Neural progenitor cell (in vitro differentiated cells): ENCODE measurements at places on chromosomes 2 and 18. TPM values are rescaled to one million over a fixed set of nuclear protein-coding genes. Genes with fewer than 3 reads are reported as not detected.
A peak's percentile ranks its signal among the peaks of the same experiment; 100 is the strongest.

DNA sequence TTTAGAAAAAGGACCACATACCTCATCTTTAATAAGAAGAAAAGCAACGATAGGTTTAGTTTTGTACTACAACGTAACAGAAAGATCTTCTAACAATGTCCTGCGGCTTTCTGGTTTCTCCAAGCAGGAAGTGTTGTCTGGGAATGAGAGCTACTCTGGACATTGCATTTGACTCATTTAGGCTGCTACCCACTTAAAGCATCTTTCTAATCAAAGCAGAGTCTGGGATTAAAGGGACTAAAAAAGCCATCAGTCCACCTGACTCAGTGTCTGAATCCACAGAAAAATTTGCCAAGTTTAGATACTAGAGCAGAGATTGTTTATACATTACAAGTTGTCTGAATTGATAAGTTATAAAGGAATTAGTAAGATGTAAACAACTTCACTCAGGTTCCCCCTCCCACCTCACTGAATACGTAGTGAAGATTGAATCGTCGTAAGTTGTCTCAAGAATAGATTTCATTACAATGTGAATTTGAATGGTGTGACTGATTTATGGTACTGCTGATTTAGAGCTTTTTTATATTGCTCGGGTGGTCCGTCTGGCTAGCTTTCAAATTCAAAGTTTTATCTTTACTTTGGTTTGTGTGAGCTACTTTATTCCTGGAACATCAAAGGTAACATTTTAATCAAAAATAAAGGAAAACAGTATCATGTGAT, 70.2 kb upstream of the SMIM21 start:
- no peak for DNase-seq
- H3K27ac ChIP-seq, result no peak overlapping the region
- H3K36me3 ChIP-seq, result no peaks in the 10 kb centered on the region
- H3K4me3 ChIP-seq, result no peak overlapping the region

DNA sequence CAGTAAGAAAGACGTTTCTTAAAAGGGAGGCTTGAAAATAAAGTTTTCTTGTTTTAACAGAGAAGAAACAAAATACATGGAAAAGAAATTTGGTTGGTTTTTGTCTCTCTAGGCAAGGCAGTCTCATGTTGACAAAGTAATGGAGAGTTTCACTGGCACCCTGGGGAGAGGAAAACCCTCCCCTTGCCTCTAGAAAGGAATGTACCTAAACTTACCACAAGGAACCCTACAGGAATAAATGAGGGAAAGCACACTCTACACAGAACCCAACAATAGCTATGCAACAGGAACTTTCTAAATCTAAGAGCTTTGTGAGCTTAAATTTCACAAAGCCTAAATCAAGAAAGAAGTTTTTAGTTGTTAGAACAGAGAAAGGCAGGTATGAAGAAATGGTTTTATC, 37.0 kb downstream of the FIGN start:
- H3K4me3 ChIP-seq, result peak overlapping the region; percentile 27
- peak overlapping the region; percentile 85 for H3K27ac ChIP-seq
- H3K36me3 ChIP-seq, result no peaks in the 10 kb centered on the region
- no peaks in the 10 kb centered on the region for H3K27me3 ChIP-seq
- peak; percentile 85 for DNase-seq

- no peak overlapping the region for H3K27ac ChIP-seq
- peaks cover 15% of the 10 kb centered on the region for H3K4me1 ChIP-seq
- H3K36me3 ChIP-seq, result no peaks in the 10 kb centered on the region
- no peaks in the 10 kb centered on the region for H3K27me3 ChIP-seq
- DNase-seq, result peak; percentile 58
- H3K4me3 ChIP-seq, result no peak overlapping the region
Measured at GRCh38 chr2:235055891-235056516, 104.2 kb downstream of the SH3BP4 start.

Gene TXNDC2
- not detected in 2 replicates for total RNA-seq

GRCh38 chr2:219944866-219945265, 317.4 kb downstream of the SLC4A3 start:
- no peak for DNase-seq
- H3K4me1 ChIP-seq, result no peaks in the 10 kb centered on the region
- H3K4me3 ChIP-seq, result no peak overlapping the region
- H3K27me3 ChIP-seq, result no peaks in the 10 kb centered on the region
- no peak overlapping the region for H3K27ac ChIP-seq
- H3K36me3 ChIP-seq, result no peaks in the 10 kb centered on the region

DNA sequence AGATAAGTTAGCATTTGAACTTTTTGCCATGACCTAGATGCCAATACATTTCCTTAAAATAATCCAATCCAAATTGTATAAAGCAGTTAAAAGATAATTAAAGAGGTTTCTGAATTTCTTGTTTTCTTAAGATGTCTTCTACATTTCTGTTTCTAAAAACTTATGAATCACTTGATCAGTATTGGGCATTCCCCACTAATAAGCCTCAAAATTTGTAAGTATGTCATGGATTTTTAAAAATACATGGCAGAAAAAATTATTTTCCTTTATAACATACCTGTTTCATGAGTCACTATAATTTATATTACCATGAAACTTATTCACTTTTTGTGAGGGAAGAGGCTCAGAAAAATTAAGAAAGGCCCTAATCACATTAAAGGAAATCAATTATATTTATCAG, 90.3 kb upstream of the TFPI start:
- H3K4me3 ChIP-seq, result no peak overlapping the region
- H3K27ac ChIP-seq, result no peak overlapping the region
- no peaks in the 10 kb centered on the region for H3K4me1 ChIP-seq
- no peaks in the 10 kb centered on the region for H3K36me3 ChIP-seq
- H3K27me3 ChIP-seq, result no peaks in the 10 kb centered on the region

DNA sequence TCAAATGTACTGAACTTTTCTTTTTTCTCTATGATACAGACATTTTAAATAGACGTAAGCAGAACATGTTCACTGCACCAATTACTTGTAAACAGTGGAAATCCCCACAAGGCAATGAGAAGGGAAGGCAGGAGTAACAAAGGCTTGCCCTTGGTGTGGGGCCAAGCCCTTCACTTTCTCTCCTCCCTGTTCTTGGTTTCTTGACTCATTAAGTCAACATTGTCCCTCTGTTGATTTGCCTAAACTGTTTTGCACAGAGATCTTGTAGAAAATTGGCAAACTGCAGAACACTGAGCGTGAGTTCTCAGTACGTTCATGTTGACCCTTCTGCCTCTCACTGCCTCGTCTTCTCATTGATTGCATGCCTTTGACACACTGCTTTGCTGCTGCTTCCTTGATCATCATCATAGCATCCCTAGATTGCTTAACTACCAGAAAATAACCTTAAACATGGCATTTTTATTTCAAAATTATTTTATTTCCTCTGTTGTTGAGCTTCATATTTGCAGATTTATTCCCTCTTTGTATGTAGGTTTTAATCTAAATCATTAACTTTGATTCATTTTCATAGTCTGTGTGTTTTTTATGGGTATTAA, 257.7 kb downstream of the PTGR3 start:
- H3K36me3 ChIP-seq, result no peaks in the 10 kb centered on the region
- no peaks in the 10 kb centered on the region for H3K27me3 ChIP-seq
- peaks cover 23% of the 10 kb centered on the region for H3K4me1 ChIP-seq

Gene PIEZO2
- total RNA-seq, result 4.2 and 4.4 TPM in 2 replicates

DNA sequence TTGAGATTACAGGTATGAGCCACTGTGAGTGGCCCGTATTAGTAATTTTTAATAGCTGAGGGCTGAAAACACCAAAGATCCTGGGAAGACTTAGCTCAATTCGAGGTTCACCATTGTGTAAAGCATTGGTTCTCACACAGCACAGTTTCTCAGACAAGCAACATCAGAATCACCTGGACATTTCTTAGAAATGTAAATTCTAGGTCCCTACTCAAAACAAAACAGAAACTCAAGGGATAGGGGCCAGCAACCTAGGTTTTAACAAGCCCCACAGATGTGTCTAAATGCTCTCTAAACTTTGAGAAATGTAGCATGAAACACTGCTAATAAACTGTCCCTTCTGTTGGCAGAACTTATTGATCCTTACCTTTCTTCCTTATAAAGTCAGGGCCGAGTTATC, 681.2 kb downstream of the RNF144A start:
- no peaks in the 10 kb centered on the region for H3K27me3 ChIP-seq
- no peaks in the 10 kb centered on the region for H3K4me1 ChIP-seq
- no peak overlapping the region for H3K27ac ChIP-seq
- no peak overlapping the region for H3K4me3 ChIP-seq

Gene IDH1
- 236 and 308 TPM in 2 replicates for total RNA-seq

DNA sequence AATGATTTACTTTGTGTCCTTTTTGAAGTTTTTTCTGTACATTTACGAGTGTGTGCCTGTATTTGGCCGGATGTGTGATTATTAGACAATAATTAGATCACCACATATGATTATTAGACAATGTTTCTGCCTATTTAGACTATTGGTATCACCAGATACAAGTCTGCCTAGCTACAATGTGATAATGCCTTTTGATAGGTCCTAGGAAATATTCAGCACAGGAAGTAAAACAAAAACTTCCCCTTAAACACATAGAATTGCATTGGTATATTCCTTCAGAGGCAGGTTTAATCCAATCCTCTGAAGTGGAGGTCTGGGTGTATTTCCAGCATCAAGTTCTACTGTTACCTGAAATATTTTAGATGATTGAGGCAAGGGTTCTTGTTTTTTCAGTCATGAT, 275.1 kb downstream of the TGIF1 start:
- H3K27ac ChIP-seq, result no peak overlapping the region
- H3K4me1 ChIP-seq, result peaks cover 17% of the 10 kb centered on the region
- no peak for DNase-seq
- no peaks in the 10 kb centered on the region for H3K27me3 ChIP-seq
- no peaks in the 10 kb centered on the region for H3K36me3 ChIP-seq
- no peak overlapping the region for H3K4me3 ChIP-seq

Gene TEKT4
- not detected in 2 replicates for total RNA-seq

Gene LRRC30
- total RNA-seq, result not detected in 2 replicates

DNA sequence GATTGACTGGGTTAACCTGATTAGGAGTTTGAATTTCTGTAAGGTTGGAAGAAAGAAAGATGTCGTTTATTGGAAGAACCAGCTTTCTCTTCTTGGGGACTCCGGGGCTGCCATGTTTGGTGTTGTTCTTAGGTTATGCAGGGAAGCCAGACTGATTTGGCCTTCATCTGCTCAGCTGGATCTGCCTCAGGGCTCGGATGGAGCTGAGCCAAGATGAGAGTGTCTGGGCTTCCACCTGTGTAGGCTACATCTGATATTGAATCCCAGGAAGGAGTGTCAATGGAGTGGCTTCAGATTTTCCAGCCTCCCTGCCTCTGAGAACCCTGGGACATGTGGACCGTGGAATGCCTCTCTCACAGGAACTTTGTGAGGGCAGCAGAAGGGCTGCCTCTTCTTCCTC, 126.1 kb downstream of the WDSUB1 start:
- H3K27me3 ChIP-seq, result no peaks in the 10 kb centered on the region
- no peaks in the 10 kb centered on the region for H3K36me3 ChIP-seq
- H3K4me3 ChIP-seq, result no peak overlapping the region
- no peak for DNase-seq

Gene TRIB2
- 68.8 and 74.4 TPM in 2 replicates for total RNA-seq

Gene TNFRSF11A
- total RNA-seq, result 0.47 and 1.1 TPM in 2 replicates

Gene ST8SIA5
- total RNA-seq, result 0.03 and 0.04 TPM in 2 replicates

Gene CD207
- total RNA-seq, result not detected in 2 replicates

GRCh38 chr18:62721839-62722795, 6.8 kb downstream of the PHLPP1 start:
- H3K27me3 ChIP-seq, result no peaks in the 10 kb centered on the region
- no peaks in the 10 kb centered on the region for H3K36me3 ChIP-seq
- no peak for DNase-seq
- no peak overlapping the region for H3K4me3 ChIP-seq

Gene FSHR
- not detected in 2 replicates for total RNA-seq

GRCh38 chr2:146633159-146633558, 1211.7 kb upstream of the ACVR2A start:
- no peak overlapping the region for H3K4me3 ChIP-seq
- H3K4me1 ChIP-seq, result no peaks in the 10 kb centered on the region
- H3K36me3 ChIP-seq, result no peaks in the 10 kb centered on the region

DNA sequence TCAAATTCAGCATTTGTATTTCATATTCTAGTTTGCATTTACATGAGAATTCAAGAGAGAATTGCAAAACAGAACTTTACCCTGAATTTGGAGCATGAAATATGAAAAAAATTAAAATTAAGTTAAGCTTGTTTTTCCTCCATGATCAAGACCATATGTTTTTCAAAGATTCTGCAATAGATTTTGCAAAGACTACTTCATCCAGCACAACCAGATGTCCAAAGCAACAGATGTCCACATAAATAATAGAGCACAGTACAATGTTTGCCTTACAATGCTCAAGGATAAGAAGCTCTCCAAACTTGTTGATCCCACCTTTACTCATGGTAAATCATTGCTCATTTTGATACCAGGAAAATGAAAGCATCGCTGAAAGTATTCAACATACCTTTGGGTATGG, 25.6 kb downstream of the FAP start:
- H3K4me3 ChIP-seq, result no peak overlapping the region
- no peaks in the 10 kb centered on the region for H3K4me1 ChIP-seq
- H3K27ac ChIP-seq, result no peak overlapping the region
- H3K36me3 ChIP-seq, result no peaks in the 10 kb centered on the region
- H3K27me3 ChIP-seq, result no peaks in the 10 kb centered on the region

DNA sequence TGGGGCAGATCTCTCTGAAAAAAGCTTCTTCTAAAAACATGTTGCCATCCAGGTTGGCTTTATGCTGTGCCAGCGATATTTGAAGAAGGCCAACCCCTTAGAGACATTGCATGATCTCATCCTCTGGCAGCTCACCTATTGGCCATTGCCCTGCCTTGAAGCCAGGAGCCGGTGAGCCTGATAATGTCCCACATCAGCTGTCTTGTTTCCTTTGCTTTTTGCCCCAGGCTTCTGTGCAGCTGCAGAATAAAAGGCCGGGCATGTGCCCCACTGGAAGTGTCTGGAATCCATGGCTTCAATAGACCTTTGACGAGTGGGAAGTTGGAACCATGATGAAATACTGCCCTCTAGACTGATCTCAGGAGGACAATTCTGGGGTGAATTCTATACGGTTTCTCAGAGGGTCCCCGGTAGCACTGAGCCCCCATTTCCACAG, 523.5 kb upstream of the ZEB2 start:
- peak; percentile 19 for DNase-seq
- H3K27ac ChIP-seq, result no peak overlapping the region
- no peaks in the 10 kb centered on the region for H3K4me1 ChIP-seq
- H3K4me3 ChIP-seq, result no peak overlapping the region
- no peaks in the 10 kb centered on the region for H3K27me3 ChIP-seq

Gene UGT1A7
- total RNA-seq, result not detected in 2 replicates

- H3K4me3 ChIP-seq, result no peak overlapping the region
- no peak for DNase-seq
- H3K4me1 ChIP-seq, result no peaks in the 10 kb centered on the region
- H3K27me3 ChIP-seq, result no peaks in the 10 kb centered on the region
- H3K27ac ChIP-seq, result no peak overlapping the region
- no peaks in the 10 kb centered on the region for H3K36me3 ChIP-seq
Measured at GRCh38 chr2:99899882-99900281, 242.5 kb downstream of the AFF3 start.

DNA sequence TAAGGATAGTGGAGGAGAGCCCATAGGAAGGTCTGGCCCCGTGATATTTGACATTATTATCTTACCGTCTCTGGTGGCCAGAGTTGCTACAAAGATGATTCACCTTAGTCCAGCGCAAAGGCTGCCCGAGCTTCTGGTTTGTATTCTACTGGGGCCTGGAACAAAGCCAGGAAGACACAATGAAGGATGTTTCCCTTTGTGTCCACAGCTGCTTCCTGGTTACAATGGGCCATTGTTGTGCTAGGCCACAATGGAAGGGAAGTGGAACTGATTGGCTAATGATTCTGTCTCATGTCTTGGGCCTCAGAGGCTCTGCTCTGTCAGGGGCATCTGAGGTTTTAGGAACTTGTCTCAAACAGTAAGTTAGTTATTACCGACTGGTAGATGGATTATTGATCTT, 132.2 kb downstream of the TDRD15 start:
- H3K4me1 ChIP-seq, result peaks cover 22% of the 10 kb centered on the region
- H3K27ac ChIP-seq, result no peak overlapping the region
- H3K36me3 ChIP-seq, result no peaks in the 10 kb centered on the region
- no peak overlapping the region for H3K4me3 ChIP-seq

Gene MROH2A
- not detected in 2 replicates for total RNA-seq

GRCh38 chr2:236745420-236746210, 176.0 kb downstream of the ACKR3 start:
- peak; percentile 50 for DNase-seq
- H3K36me3 ChIP-seq, result no peaks in the 10 kb centered on the region
- H3K27me3 ChIP-seq, result no peaks in the 10 kb centered on the region
